Uterus (tissue), 4 donors: ENCODE measurements at places on chromosomes 6 and 20. TPM values are rescaled to one million over a fixed set of nuclear protein-coding genes. Genes with fewer than 3 reads are reported as not detected.

Gene SESN1
- 32.3 TPM for total RNA-seq

Gene ETV7
- total RNA-seq = not detected

Gene GSTA3
- 0.98 TPM for total RNA-seq

Gene HCRTR2
- 0.21 TPM for total RNA-seq

Gene SIRPB2
- total RNA-seq = 1.7 TPM

Gene SIM1
- under 0.01 TPM for total RNA-seq

Gene MRPL18
- total RNA-seq = 49.6 TPM

Gene KCNK16
- not detected for total RNA-seq

Gene TENT5A
- total RNA-seq = 23.8 TPM

Gene DEFB115
- not detected for total RNA-seq

Gene PSORS1C2
- not detected for total RNA-seq

Gene ECI2
- 57.9 TPM for total RNA-seq

Gene HLA-E
- total RNA-seq = 479 TPM

Gene SERPINB1
- total RNA-seq = 7.7 TPM

Gene TMC2
- not detected for total RNA-seq
